T follicular helper cell (primary cell): ENCODE measurements at places on chromosomes 6 and 20.

DNA sequence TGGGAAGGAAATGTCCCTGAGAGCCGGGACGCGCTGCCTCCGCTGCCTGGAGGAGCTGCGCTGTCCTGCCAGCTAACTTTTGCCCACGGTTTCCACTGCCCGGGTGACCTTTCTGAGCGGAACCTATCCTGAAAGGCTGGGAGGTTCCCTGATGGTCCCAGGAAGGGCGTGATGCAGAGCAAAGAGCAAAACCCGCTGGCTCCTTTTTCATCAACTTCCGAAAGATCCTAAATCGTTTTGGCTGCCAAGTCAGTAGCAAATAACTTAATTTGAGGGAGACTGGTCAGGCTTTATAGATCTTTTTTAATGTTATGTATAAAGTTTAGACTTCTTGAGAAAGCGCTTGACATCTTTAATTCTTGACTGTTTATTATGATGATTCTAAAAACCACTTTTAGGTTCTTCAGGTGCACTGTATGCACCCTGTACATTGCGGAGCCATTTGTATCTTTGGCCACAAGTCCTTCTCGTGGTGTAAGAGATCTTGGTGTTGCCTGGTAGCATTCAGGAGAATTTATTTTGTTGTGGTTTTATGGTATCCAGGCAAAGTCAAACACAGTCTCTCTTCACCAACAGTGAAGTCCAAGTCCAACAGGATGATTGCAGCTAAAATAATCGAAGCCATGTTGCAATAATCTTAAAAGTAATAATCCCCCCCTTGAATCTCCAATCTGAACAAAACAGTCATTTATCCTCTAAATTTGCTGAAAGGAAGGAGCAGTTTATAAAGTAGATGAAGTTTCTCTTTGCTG is at the start of gene SYNE1:
Gene SYNE1, minus strand, starts transcription at position 67 of the 752 bp plus-strand sequence. CDS start 9,031 bp downstream, outside the sequence.
- DNase-seq: no peak

- no peak for DNase-seq
These were observed 132.0 kb upstream of the PRDM1 start for GRCh38 chr6:105954148-105954547.

GRCh38 chr6:87897663-87898062 is 150.0 kb upstream of the SPACA1 start:
- no peak for DNase-seq

DNA sequence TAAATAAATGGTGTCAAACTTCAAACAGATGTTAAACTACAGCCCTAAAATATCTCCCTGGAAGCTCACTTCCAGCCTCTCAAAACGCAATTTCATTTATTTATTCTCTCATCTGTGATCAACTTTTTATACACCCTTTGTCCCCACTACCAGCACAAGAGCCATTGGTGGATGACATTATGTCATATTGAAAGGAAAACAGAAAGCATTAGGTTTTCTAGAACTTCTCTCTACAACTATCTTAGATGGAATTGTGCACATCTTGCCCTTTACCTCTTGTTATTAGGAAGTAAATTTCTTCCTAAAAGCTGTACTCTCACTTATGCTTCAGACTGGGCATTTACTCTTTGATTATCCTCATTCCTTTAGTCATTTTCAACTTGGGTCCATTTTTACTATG is 771.2 kb upstream of the GJE1 start:
- DNase-seq: no peak

DNA sequence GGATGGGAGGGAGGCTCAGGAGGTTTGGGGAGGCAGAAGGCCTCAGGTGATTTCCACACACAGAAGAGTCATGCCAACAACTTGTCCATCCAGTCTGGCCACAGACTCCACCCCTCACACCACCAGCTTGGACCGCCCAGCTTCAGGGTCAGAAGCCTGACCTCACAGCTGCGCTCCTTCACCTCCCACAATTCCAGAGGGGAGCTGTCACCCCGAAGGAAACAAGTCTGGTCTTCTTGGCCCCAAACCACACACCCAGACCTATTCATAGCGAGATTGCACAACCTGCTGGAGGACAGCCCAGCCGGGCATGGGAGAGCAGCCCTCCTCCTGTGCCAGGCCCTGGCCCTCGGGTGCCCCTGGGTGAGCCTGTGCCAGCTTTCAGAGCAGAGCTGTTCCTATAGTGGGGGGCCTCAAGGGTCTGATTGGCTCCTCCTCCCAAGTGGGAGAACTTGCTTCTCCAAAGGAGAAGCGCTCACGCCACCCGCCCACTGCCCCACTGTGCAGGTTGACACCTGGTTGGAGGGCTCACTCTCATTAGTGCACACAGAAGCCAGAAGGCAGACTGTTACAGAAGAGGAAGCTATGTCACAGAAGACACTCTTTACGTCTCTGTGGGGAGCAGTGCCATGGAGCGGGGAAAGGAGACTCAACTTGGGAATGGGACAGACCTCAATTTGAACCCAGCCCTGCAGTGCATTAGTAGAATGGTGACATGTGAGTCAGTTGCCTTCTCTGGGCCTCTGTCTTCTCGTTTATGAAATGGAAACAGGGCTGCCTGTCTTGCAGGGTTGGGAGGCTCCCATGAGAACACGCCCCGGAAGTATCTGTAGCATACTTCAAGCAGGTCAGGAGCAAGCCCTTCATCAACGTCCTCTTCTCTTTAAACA is 128.8 kb downstream of the FOXO3 start:
- no peak for DNase-seq

DNA sequence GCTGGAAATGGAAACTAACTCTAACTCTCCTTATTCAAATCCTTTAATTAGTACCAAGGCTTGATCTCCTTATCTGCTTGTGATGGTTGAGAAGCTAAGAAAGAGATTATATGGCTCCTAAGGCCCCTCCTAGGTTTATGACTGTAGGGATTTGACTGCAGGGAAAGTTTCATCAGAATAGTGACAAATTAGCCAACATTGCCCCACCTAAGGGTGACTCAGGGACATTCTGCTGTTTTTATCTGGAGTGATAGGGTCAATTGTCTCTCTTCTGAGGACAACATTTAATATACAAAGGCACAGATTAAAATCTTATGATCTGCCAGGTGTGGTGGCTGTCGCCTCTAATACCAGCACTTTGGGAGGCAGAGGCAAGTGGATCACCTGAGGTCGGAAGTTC is 138.1 kb upstream of the MARCKS start:
- no peak for DNase-seq

DNA sequence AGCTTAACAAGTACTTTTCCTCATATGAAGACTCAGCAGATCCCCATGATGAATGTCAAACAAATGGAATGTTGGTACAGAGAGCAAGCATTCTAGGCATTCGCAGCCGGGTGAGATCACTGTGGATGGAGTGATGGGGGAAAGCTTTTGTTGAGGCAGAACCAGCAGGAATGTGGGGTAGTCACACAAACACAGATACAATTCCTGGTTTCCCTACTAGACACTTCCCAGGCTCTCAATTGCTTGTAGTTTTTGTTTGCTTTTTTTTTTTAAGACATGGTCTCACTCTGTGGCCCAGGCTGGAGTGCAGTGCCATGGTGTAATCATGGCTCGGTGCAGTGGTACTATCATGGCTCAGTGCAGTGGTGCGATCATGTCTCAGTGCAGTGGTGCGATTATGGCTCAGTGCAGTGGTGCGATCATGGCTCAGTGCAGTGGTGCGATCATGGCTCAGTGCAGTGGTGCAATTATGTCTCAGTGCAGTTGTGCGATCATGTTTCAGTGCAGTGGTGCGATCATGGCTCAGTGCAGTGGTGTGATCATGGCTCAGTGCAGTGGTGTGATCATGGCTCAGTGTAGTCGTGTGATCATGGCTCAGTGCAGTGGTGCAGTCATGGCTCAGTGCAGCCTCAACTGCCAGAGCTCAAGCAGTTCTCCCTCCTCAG is 15.4 kb upstream of the IER3 start:
- no peak for DNase-seq

DNA sequence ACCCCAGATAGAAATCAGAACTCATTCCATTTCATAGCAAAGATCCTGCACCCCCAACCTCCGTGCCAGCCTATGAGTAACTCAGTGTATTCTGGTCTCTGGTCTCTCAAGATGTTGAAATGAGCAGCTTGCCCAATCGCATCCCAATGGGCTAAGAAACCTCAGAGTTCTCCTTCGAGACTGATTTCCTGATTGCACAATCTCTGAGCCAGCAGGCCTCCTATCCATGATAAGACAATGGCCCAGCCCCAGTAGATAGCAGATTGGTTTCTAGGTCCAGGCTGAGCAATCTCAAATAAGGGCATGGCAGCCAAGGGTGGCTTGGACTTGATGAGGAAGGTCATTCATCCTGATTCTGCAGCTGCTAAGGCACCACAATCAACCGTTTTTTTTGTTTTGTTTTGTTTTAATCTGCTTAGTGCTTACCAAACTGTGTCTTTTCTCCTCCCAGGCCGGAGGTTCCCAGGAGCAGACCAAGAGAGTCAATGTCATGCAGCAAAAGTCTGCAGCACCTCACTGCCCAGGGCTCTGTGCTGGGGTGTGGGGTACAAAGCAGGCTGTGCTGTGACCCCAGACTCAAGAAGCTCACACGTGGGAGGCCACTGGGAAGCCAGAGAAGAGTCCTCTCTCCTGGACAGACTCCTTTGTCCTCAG is 125.1 kb upstream of the NXT1 start:
- no peak for DNase-seq

GRCh38 chr20:17848249-17849048 is 120.1 kb downstream of the SNX5 start:
- DNase-seq: no peak

DNA sequence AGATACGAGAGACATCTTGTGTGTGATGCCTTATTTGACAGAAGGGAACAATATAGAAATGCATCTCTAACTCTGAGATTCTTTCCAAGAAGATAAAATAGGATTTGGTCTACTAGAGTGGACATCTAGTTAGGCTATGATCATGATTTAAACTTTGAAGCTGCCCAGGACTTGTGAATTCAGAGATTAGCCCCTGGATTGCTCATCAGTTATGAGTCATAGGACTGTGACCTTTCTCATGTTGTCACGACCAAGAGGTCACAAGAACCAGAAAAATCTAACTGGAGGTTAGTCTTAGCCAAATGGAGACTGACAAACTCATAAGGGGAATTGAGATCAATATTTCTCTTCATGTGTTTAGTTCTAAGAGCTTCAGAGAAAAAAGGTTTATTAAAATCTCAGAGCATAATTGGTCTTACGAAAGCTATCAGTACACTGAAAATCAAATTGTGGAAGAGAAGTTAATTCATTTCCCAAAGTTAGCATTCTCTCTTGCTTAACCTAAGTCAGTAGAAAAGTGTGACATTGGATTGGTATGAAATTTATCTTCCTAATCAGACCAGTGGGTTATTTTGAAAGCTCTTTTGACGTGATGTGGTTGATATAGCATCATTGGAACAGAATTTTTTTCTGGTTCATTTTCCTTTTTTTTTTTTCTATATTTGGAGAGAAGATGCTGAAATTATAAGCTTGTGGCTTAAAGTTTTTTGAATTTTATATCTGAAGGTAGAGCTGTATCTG is 245.7 kb downstream of the RNF144B start:
- DNase-seq: no peak

- no peak for DNase-seq
These were observed 390.6 kb upstream of the ID4 start for GRCh38 chr6:19446570-19446969.

GRCh38 chr20:51705400-51705799 is 62.8 kb downstream of the ATP9A start:
- no peak for DNase-seq

GRCh38 chr20:60316476-60317158 is 358.4 kb downstream of the CDH26 start:
- no peak for DNase-seq

- DNase-seq: no peak
These were observed 36.8 kb upstream of the CLDN20 start for GRCh38 chr6:155227046-155227445.

GRCh38 chr6:169101036-169101805 is 152.4 kb downstream of the THBS2 start:
- no peak for DNase-seq

DNA sequence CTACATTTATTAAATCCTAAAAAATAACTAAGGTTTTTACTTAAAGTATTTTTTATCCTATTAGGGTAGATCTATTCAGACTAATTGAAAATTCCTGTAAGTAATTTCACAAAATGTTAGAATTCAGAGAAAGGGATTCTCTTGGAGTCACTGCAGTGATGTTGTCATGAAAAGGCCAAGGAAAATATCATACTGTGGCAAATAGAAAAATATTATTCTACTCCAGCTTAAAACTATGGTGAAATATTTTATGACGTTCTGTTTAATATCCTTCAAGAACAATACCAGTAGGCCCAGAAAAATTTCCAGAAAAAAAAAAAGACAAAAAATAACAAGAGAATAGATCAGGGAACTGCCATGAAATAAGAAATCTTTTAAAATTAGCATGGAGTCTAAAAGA is 73.6 kb downstream of the FILIP1 start:
- DNase-seq: no peak

GRCh38 chr6:149600508-149600907 is 34.3 kb downstream of the GINM1 start:
- DNase-seq: no peak

DNA sequence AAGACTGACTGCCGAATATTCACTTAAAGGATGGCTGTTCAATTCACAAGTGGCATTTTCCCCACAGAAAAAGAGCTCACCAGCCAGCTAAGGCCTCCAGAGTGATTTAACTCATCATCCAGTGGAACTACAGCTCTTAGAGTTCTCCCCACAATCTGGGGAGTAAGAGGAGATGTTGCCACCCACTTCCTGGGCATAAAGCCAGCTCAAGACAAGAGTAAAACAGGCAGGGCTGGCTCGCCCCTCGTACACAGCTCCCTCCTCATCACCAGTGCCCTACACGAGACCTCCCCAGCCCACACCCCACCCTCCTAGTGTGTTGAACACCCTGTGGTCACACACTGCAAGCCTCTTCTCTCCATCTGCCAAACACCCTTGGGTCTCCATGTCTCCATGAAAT is 47.2 kb upstream of the IPCEF1 start:
- DNase-seq: no peak

DNA sequence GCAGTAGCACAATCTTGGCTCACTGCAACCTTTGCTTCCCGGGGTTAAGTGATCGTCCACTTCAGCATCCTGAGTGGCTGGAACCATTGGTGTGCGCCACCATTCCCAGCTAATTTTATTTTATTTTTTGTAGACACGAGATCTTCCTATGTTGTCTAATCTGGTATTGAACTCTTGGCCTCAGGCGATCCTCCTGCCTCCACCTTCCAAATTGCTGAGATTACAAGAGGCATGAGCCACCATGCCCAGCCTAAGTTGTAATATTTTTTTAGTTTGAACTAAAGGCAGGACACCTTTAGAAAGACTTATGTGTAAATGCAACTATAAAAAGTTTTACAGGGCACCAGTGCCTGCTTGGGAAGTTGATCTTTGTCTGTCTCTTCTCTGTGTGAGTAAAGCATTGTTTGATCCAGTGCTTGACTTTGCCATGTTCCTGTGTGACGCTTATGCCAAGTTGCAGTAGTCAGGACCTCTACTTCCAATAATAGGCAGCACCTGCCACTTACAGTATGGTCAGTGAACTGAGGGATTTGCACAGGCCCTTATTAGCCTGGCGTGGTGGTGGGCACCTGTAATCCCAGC is 46.9 kb downstream of the JARID2 start:
- DNase-seq: no peak

DNA sequence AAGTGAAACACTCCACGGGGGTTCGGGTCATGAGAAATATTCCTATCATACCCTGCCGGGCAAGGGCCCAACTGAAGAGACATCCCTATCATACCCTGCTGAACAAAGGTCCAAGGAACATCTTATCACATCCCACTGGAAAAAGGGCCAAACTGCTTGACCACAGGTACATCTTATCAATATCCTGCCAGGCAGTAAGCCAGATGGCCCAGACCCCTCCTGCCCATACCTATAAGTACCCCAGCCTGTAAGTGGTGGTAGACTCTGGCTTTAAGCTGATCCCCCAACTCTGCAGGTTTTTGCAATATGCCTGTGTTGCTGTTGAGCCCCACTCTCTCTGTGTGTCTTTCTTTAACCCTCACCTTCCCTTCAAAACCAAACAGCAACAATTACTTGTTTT is 51.6 kb downstream of the ZNF334 start:
- no peak for DNase-seq

GRCh38 chr6:136077834-136078576 is 172.1 kb downstream of the MTFR2 start:
- no peak for DNase-seq
